ENCODE measurements at places on chromosomes 12 and 14.

DNA sequence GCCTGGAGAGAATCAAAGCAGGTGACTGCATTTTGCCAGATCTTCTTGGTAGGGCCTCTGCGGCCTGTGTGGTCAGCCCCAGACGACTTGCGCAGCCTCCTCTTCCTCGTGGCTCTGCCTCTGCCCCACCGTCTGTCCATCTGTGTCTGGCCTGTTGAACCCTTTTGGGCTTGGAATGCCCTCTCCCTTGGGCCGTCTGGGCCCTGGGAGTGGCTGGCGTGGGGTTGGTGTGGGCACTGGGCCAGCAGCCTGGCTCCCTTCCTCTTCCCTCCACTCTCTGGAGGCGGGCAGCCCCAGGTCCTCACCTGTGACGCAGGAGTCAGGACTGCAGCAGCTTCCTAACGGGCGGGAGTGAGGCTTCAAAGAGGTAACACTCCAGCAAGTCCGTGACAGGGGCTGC, 9.7 kb upstream of the CCDC197 start:
- no peak for DNase-seq

- no peak for DNase-seq
Observed at GRCh38 chr12:5718073-5718472, 227.0 kb downstream of the ANO2 start.

- DNase-seq = no peak
Observed at GRCh38 chr14:101593411-101594238, 32.3 kb downstream of the DIO3 start.

- DNase-seq = no peak
Observed at GRCh38 chr14:68088451-68088854, 268.9 kb downstream of the RAD51B start.

DNA sequence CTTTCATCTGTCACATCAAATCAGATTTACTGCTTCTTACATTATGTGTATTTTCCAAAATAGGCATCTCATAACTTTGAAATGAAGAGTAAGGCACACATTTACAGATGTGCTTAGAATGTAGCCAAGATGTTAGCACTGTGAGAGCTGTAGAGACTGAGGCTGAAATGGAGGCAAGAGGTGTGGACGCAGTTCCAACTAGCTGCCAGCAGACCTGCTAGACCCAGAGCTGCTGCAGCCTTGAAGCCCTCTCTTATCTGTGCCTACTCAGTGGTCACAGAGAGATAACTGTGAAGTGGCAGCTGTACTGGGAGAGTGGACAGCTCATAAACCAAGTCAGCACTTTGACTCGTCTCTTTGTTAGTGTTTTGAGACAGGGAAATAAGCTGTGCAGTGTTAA, 470.9 kb downstream of the CCER1 start:
- DNase-seq = no peak

GRCh38 chr12:24902511-24903328, 46.2 kb downstream of the BCAT1 start:
- peak; percentile 25 for DNase-seq

DNA sequence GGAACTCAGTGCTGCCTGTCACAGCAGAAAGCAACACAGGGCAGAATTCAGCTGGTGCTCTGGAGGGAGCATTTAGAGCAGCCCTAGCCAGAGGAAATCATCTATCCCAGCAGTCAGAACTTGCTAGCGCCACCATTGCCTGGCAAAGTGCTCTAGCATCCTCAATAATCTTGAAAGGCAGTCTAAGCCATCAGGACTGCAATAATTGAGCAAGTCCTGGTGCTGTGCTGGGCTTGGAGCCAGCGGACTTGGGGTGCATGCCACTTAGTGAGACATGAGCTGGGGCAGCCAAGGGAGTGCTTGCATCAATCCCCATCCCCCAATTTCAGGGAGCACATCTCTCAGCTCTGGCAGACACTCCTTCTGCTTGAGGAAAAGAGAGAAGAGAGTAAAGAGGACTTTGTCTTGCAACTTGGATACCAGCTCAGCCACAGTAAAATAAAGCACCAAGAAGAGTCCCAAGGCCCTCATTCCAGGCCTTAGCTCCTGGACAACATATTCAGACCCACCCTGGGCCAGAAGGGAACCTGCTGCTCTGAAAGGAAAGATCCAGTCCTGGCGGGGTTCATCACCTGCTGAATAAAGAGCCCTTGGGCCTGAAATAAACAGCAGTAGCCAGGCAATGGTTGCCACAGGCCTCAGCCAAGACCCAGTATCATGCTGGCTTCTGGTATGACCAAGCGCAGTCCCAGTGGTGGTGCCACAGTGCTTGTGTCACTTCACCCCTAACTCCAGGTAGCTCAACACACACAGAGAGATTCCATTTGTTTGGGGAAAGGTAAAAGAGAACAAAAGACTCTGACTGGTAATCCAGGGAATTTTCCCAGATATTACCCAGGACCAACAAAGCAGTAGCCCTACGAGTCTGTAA, 44.5 kb upstream of the ZDHHC17 start:
- no peak for DNase-seq

GRCh38 chr12:121860257-121860656, 1.6 kb upstream of the HPD start:
- DNase-seq = no peak

DNA sequence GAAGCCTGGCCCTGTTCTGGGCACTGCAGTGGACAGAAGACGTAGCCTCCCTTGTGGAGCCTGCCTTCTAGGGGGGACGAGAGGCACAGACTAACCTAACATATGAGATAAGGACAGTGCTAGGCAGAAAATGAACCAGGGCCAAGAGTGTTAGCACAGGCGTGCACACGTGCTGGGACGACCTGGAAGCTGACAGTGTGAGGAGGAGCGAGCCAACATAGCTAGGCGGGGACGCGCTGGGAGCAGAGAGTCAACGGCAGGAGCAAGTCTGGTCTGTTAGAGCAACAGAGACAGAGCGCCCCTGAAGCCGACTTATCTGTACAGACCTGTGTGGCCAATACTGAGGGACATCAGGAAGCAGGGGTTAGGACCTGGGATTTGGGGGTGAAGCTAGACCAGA, 8.0 kb downstream of the PXMP2 start:
- no peak for DNase-seq

GRCh38 chr14:90562652-90563051, 165.8 kb downstream of the CALM1 start:
- DNase-seq = no peak

- no peak for DNase-seq
Observed at GRCh38 chr14:105931808-105932483, 405.6 kb downstream of the TMEM121 start.

GRCh38 chr14:33754261-33754660, 196.6 kb downstream of the EGLN3 start:
- DNase-seq = no peak

GRCh38 chr14:22872833-22873520, 1.4 kb downstream of the LRP10 start:
- no peak for DNase-seq

GRCh38 chr12:54917001-54917488, 62.7 kb downstream of the MUCL1 start:
- no peak for DNase-seq

DNA sequence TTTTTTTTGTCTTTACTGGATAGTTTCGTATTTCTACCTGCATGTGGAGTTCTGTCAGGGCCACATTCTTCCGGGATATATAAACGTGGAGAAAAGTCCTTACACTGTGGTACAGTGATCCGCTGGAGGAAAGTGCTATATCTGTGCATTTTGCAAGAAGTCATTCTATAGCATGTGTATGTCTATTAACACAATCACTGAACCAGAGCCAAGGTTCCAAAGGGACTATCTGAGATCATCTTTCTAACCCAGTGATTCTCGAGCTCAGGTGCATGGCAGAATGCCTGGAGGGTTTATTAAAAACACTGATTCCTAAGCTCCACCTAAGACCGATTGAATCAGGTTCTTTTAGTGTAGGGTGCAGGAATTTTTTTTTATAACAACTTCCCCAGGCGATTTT, 354.0 kb downstream of the NRXN3 start:
- no peak for DNase-seq

GRCh38 chr12:93714382-93714781, 37.2 kb downstream of the CRADD start:
- DNase-seq = no peak

DNA sequence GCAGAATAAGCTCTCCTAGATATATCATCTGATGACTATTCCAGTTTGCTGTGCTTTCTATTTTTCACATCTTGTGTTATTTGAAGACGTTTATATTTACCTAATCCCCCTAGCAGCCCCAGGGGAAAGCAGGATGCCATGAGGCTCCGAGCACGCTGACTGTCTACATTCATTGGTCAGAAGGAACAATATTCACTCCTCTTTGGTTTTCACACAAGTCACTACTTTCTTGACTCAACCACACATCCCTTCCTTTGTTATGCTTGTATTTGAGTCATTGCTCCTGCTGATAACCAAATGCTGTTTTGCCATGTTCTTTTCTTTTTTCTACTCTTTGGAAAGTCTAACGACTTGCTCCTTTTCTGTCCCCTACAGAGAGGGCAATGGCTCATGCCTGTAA, 86.5 kb upstream of the SLC38A2 start:
- peak; percentile 19 for DNase-seq

- DNase-seq = no peak
Observed at GRCh38 chr12:124681779-124682391, 114.5 kb upstream of the NCOR2 start.

- no peak for DNase-seq
Observed at GRCh38 chr12:103793512-103794045, 47.5 kb downstream of the NT5DC3 start.

GRCh38 chr12:131085125-131085815, 131.6 kb downstream of the ADGRD1 start:
- DNase-seq = no peak

GRCh38 chr12:67698672-67699581, 50.4 kb downstream of the DYRK2 start:
- peak; percentile 74 for DNase-seq

- DNase-seq = no peak
Observed at GRCh38 chr12:3432868-3433267, 58.1 kb upstream of the PRMT8 start.

- no peak for DNase-seq
Observed at GRCh38 chr12:77401770-77402081, 336.4 kb upstream of the E2F7 start.

- peak; percentile 89 for DNase-seq
Observed at GRCh38 chr12:6788972-6789924, at the start of gene CD4. TSS of gene CD4 (plus strand) at chr12:6789528. CDS start at chr12:6800139, 10,611 bp downstream.

- no peak for DNase-seq
Observed at GRCh38 chr14:34362641-34363251, 99.3 kb downstream of the SPTSSA start.

DNA sequence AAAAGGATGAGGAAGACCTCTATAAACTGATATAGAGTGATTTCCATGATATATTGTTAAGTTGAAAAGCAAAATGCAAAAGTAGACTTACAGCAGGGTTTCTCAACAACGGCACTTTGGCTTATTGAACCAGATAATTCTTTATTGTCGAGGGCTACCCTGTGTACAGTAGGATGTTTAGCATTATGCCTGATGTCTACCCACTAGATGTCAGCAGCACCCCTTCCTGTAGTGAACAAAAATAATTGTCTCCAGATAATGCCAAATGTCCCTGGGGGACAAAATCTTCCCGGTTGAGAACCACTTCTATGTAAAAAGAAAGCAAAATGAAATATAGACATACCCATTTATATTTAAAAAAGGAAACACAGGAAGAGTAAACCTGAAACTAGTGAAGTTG, 32.4 kb downstream of the ABCD2 start:
- DNase-seq = no peak

- no peak for DNase-seq
Observed at GRCh38 chr14:54667026-54667744, 100.3 kb downstream of the SAMD4A start.

DNA sequence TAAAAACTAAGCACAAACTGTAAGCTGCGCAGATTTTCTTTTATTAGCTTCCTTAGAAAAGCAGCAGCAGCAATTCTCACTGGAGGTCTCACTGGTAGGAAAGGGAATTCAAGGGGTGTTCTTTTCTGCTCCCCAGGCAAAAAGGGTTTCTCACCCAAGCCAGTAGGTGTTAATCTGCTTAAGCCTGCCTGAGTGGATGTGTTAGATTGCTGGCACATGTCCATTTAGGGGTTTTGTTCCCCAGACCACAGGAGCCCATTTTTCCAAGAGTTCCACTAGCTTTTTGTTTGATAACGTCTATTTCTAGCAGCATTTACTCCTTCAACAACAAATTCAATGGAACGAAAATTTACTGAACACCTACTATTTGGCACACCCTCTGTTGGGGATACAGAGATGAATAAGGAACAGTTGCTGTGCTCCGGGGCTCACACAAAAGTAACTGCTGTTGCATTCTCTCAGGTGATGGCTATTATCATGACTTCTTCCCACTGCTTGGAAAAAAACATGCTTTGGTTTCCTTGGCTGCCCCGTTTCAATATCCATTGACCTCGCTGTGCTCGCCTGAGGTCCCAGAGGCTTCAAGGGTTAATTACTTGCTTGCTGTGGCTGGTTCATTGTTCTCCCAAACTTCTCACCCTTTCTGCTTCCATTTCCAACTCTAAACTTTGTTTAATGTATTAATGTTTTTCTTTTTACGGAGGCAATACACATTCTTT, 31.1 kb upstream of the RIC8B start:
- DNase-seq = no peak

- no peak for DNase-seq
Observed at GRCh38 chr14:39877577-39878190, 445.5 kb upstream of the FBXO33 start.

GRCh38 chr12:111089616-111090015, 169.2 kb upstream of the MYL2 start:
- DNase-seq = no peak

DNA sequence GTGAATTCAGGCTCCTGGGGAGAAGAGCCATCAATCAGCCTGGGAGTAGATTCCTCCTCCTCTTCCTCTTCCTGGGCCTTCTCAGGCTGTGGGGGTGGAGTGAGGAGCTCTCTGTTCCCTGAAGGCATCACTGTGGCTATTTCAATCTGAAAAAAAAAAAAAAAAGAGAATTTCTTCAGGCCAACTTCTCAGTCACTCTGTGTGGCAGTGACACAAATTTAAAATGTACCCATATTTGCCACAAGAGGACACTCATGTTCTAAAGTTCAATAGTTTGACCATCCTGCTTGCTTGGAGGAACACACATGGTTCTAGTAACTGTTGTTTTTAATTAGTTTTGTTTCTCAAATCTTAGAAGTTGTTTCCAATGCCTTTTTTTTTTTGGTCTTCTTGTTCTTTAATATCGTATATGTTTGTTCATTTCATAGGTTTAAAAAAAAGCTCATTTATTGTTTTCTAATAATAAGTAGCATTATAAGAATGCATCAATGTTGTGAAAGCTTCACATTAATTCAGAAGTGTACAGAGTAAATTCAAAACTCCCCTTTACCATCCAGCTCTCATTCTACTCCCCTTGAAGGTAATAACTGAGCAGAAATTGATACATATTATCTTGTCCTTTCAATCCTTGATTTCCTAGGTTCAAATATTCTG, 23.3 kb upstream of the CCER1 start:
- DNase-seq = no peak

DNA sequence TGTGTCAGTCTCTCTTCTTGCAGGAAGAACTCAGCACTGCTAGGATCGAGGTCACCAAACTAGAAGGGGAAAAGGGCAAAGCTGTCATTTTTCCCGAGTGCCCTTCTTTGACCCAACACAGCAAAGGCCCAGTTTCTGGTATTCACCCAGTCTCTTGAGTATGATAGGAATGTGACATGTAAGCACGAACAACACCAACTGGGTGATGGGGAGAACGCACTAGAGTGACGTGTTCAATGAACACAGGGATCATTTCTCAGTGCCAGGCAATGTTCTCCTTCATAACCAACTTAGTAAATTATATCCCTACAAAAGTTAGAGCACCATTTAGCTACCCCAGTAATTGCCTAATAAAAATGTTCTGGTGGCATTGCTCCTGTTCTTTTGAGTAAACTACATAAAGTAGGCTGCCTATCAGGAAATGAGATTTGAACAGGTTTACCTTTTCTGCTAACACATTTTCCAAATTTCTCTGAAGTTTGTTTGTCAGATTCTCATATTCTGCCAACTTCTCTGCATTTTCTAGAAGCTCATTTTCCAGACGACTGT, 64.5 kb downstream of the NIN start:
- DNase-seq = no peak

All from stimulated activated CD4-positive, alpha-beta T cell treated with anti-CD3 and anti-CD28 coated beads, Interleukin-1b, Interleukin-23, amount 100 ng/mL, for 48 hours (primary cell).